ENCODE measurements at places on chromosomes 12 and 14. TPM values are rescaled to one million over a fixed set of nuclear protein-coding genes. Genes with fewer than 3 reads are reported as not detected.
A peak's percentile ranks its signal among the peaks of the same experiment; 100 is the strongest.

The OAS2 gene
- total RNA-seq = 0.63 TPM

The KDM2B gene
- 21.3 TPM for total RNA-seq

The ASCL1 gene
- total RNA-seq = not detected

The DIO2 gene
- 70.7 TPM for total RNA-seq

The PUS7L gene
- total RNA-seq = 22.6 TPM

The UNC79 gene
- total RNA-seq = 0.05 TPM

The GZMH gene
- not detected for total RNA-seq

The CLEC2A gene
- not detected for total RNA-seq

The TOMM20L gene
- not detected for total RNA-seq

DNA sequence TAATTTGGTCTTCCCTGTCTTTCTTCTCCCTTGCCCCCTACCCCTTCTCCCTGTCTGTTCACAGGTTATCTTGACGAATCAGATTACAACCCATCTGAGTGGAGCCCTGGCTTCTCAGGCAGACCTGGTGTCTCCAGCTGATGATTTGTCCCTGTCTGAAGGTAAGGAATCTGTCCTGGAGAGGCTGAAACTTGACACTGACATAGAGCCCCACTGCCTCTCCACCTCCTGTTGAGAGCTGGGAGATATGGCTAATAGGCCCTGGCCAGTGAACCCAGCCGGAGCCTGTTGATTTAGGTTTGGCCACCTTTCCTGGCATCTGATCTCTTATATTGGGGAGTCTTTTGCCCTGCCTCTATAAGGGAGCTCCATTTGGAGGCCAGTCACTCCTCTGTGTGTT, 472.2 kb downstream of the RAD51B start:
- H3K4me1 ChIP-seq = peaks cover 12% of the 10 kb centered on the region
- H3K27ac ChIP-seq = no peak overlapping the region
- no peaks in the 10 kb centered on the region for H3K27me3 ChIP-seq
- no peaks in the 10 kb centered on the region for H3K36me3 ChIP-seq
- DNase-seq = no peak

GRCh38 chr12:22598141-22598762, 26.7 kb upstream of the ETNK1 start:
- H3K4me1 ChIP-seq = no peaks in the 10 kb centered on the region
- H3K36me3 ChIP-seq = no peaks in the 10 kb centered on the region

GRCh38 chr14:73235531-73236155, 1.7 kb upstream of the PAPLN start:
- peaks cover 21% of the 10 kb centered on the region for H3K4me1 ChIP-seq
- H3K27ac ChIP-seq = no peak overlapping the region
- no peak for DNase-seq

DNA sequence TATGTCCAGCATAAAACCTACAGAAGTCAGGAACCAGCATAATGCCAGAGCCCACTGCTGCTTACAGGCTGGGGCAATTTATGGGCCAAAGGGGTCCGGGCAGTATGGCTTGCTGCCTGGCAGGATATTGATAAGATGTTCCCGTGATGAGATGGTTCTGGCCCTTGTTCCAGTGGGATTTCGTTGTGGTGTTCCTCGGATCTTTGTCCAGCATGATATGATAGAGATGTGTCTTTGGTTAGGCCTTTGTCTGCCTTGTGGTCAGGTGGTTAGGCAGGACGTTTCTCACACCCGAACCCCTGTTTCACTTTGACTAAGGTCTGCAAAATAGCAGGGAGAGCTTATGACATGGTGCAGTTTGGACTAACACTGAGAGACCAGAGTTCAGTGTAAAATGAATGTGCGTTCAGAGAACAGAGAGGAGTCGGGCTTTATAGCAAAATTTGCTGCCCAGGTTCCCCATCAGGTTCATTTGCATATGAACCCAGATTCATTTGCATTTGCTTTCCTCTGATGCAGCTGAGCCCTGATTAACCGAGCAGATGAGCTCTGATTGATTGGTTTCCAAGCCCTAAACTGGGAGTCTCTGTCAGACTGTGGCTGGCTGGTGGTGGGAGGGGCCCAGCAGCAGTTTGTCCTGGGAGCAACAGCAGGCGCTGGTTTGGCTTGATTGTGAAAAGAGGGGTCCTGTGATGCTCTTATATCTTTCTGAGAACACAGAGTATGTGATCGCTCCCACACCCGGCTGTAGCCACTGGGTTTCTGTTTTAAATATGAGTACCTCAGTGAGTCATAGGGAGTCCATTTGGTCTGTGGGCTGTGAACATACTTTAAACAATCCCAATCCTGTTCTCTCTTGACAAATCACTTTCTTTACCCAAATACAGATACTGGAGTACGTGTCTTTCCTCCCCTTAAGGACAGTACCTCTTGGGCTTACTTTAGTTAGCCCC, 156.3 kb upstream of the PZP start:
- no peaks in the 10 kb centered on the region for H3K36me3 ChIP-seq
- no peak overlapping the region for H3K4me3 ChIP-seq
- peaks cover 16% of the 10 kb centered on the region for H3K4me1 ChIP-seq
- peak; percentile 21 for DNase-seq
- H3K27ac ChIP-seq = no peak overlapping the region

DNA sequence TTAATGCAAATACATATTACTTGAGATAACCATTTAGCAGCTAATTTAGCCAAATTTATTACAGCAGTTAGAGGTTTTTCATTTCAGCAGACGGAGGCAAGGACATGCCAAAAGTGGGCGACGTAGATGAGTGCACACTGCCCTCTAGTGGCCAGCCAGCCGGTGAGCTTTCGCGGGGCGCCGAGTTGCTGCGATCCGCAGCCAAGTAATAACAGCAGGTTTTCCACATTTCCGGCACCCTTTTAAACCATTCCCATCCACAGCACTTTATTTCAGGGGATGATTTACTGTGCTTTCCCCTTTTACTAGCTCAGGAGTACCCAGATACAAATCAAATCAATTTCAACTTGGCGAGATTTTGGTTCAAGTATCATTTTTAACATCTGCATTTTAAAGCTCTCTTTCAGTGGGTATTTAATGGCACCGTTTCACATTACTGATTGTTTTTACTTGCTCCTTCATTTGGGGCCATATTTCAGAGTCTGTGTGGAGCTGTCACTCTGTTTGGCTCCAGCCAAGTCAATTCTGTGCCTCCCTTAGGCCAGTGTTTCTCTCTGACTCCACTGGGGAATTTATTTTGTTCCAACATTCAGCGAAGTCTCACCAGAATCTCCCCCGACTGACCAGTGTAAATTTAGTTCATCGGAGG, 158.0 kb downstream of the EGLN3 start:
- no peaks in the 10 kb centered on the region for H3K36me3 ChIP-seq
- no peaks in the 10 kb centered on the region for H3K27me3 ChIP-seq
- no peak overlapping the region for H3K27ac ChIP-seq
- peak overlapping the region; percentile 80 for H3K4me3 ChIP-seq

DNA sequence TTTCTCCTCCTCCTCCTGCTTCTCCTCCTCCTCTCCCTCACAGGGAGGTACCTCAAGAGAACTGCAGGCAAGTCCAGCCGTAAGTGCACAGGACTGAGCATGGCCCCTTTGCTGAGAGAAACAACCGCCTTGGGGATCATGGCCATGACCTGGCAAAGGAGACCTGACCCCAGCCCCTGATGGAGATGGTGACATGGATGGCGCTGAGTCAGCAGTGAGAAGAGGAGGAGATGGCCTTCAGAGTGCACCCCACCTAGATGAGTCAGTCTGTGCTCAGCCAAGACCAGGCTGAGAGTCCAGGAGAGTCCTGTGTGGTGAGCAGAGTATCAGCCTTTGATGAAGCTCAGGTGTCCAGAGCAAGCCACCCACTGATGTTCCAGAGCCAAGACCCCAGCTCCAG, 36.4 kb downstream of the MEG3 start:
- no peak overlapping the region for H3K4me3 ChIP-seq
- H3K36me3 ChIP-seq = peaks cover 8% of the 10 kb centered on the region
- DNase-seq = no peak
- H3K27ac ChIP-seq = peak overlapping the region; percentile 55
- peaks cover 35% of the 10 kb centered on the region for H3K4me1 ChIP-seq
- peaks cover 30% of the 10 kb centered on the region for H3K27me3 ChIP-seq

GRCh38 chr12:122788387-122788786, 14.0 kb downstream of the CCDC62 start:
- DNase-seq = peak; percentile 32
- no peak overlapping the region for H3K4me3 ChIP-seq
- no peak overlapping the region for H3K27ac ChIP-seq
- H3K4me1 ChIP-seq = peaks cover 28% of the 10 kb centered on the region

DNA sequence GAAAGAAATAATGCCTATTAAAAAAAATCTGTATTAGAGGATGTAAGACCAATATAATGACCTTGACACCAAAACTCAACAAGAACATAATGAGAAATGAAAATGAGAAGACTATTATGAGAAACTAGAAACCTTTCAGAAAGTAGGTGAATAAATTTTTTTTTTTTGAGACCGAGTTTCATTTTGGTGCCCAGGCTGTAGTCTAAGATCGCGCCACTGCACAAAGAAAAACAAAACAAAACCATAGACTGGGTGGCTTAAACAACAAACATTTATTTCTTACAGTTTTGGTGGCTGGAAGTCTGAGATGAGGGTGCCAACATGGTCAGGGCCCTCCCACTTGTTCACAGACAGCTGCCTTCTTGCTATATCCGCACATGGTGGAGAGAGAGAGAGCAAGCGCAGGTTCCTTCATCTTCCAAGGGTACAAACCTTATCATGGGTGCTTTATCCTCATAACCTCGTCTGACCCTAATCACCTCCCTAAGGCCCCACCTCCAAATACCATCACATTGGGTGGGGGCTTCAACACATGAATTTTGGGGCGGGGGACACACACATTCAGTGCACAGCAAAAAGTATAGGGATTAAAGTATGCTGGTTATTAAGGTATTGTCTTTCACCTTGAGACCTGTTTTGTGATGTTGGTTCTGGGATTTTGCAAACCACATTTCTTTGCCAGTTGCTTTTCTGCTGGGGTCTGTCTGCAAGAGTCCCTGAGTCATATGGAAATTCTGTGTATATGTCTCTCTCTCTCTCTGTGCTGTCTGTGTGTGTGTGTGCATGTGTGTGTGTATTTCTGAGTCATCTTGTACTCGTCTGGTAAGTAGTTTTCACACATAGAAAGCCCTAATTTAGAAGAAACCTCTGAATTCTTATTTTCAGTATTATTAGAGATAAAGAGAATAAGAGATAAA, 26.2 kb downstream of the ZCRB1 start:
- H3K27ac ChIP-seq = no peak overlapping the region
- H3K4me3 ChIP-seq = no peak overlapping the region
- peaks cover 6% of the 10 kb centered on the region for H3K27me3 ChIP-seq
- peak; percentile 60 for DNase-seq

GRCh38 chr12:103924761-103925641, 5.2 kb upstream of the HSP90B1 start:
- H3K4me1 ChIP-seq = peaks cover 24% of the 10 kb centered on the region
- DNase-seq = peak; percentile 60
- peaks cover under 1% of the 10 kb centered on the region for H3K27me3 ChIP-seq

GRCh38 chr12:50661300-50662115, 102.4 kb upstream of the ATF1 start:
- no peak overlapping the region for H3K27ac ChIP-seq
- no peaks in the 10 kb centered on the region for H3K27me3 ChIP-seq
- no peak for DNase-seq

DNA sequence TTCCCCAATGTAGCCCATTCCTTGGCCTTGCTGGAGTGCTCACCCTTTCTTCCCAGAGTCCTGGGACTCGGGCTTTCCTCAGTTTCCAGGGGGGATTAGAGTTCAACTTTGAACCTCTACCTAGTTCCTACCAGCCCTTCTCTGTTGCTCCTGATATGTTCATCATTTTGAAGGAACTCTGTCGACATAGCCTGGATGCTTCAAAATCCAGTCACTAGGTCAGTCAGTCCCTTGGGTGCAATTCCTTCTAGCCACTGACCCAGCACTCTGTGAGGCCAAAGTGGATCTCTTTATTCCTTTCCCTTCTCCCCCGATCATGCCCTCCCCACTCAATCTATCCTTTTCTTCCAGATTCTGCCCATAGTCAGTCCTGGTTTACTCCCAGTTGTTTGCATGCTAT, 72.3 kb upstream of the TMCC3 start:
- no peaks in the 10 kb centered on the region for H3K36me3 ChIP-seq
- no peaks in the 10 kb centered on the region for H3K4me1 ChIP-seq
- DNase-seq = no peak
- H3K27ac ChIP-seq = no peak overlapping the region

GRCh38 chr12:100399095-100399494, 42.2 kb downstream of the SLC17A8 start:
- H3K4me1 ChIP-seq = peaks cover 5% of the 10 kb centered on the region
- no peak for DNase-seq
- H3K27me3 ChIP-seq = peaks cover 2% of the 10 kb centered on the region
- no peak overlapping the region for H3K4me3 ChIP-seq

DNA sequence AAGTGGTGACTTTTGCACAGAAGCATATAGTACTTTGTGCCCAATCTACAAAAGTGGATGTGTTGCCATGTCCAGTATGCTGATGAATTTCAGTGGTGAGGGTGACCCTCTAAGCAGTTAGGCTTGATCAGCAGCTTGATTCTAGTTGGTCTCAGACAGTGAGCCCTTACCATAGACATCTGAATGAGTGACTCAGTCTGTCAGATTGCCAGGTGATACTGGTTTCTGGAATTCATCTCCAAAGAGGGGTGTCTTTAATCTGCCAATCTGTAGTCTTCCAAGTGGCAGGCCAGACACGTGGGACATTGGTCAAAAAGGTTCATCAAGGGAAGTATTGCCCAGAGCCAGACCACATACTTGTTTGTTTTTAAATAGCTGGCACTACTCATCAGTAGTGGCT, 187.4 kb upstream of the SLC16A7 start:
- H3K36me3 ChIP-seq = no peaks in the 10 kb centered on the region
- H3K27me3 ChIP-seq = no peaks in the 10 kb centered on the region
- no peak overlapping the region for H3K4me3 ChIP-seq
- peak; percentile 49 for DNase-seq

DNA sequence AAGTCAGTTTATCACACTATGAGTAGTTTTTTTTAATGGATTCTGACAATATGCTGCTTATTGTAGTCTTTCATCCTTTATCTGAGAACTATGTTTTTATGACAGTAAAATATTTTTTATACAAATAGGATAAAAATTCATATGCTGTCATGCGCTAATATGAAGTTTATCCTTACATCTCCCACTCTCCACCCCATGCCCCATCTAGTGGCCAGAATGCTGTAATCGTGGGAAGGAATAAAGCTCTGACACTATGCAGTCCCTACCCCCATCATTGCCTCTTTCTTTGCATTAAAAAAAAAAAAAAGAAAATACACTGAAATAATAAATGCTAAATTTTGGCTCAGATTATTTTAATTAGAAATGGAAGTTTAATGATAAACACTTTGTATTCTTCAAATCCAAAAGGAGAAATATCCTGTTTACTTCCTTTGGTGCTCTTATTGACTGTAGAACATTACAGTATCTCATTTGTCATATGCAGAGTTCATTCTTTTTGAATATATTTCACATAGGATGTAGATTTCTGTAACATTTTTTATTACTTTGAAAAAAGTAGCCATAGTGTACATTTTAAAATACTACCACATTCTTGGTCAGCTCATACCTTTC, 145.9 kb upstream of the SLCO1C1 start:
- H3K27me3 ChIP-seq = no peaks in the 10 kb centered on the region
- no peak overlapping the region for H3K4me3 ChIP-seq
- no peak overlapping the region for H3K27ac ChIP-seq
- H3K36me3 ChIP-seq = no peaks in the 10 kb centered on the region
- DNase-seq = no peak
